ENCODE measurements at places on chromosomes 12 and 14. TPM values are rescaled to one million over a fixed set of nuclear protein-coding genes. Genes with fewer than 3 reads are reported as not detected.

The GNB3 gene
- total RNA-seq, result 10.4 TPM

The HOTAIR gene
- not detected for total RNA-seq

The KCNH3 gene
- total RNA-seq, result not detected

The EPYC gene
- not detected for total RNA-seq

The CCDC198 gene
- not detected for total RNA-seq

The ENDOU gene
- total RNA-seq, result not detected

The MYF6 gene
- not detected for total RNA-seq

The OTOGL gene
- not detected for total RNA-seq

DNA sequence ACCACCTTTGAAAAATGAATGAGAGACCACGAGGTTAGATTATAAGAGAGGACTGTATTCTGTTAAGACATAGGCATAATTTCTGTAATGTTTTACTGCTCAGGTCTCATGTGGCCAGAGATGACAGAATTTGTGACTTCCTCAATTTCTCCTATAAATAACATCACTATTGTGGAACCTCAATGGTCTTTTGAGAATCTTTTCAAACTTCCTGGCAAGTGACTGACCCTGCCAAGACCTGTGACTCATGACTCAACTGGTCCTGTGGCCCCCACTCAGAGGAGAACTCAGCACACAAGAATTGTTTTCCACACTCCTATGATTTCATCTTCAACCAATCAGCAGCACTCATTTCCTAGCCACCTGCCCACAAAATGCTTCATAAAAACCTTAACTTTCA, 508.2 kb upstream of the ATP2B1 start:
- no peak overlapping the region for H3K27ac ChIP-seq
- no peaks in the 10 kb centered on the region for H3K36me3 ChIP-seq
- no peak for DNase-seq
- no peak overlapping the region for H3K4me3 ChIP-seq

DNA sequence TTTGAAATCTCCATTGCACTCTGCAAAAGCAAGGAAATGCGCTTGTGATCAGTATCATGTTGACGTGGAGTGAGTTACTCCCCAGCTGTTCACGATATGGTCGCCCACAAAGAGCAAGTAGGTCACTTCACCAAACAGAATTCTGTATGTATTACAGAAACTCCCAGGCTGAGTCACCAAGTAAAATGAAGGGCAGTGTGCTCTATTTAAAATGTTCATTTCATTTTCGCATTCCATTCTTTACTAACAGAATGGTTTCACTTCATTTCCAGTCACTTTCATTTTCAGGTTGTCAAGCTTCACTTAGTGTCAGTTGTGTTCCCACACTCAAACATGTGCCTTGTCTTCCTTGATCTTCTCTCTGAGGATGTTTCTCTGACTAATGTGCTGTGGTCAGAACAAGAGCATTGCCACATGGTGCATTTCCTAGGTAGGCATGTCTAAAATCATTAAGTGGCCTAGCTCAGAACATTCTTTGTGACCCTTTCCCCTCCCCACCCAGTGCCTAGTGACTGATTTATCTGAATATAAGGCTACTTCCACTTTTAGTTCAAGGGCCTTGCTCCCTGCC, 391.2 kb downstream of the RAD51B start:
- DNase-seq, result peak; percentile 63
- no peaks in the 10 kb centered on the region for H3K36me3 ChIP-seq
- peak overlapping the region; percentile 73 for H3K27ac ChIP-seq
- H3K4me3 ChIP-seq, result no peak overlapping the region
- H3K27me3 ChIP-seq, result no peaks in the 10 kb centered on the region

DNA sequence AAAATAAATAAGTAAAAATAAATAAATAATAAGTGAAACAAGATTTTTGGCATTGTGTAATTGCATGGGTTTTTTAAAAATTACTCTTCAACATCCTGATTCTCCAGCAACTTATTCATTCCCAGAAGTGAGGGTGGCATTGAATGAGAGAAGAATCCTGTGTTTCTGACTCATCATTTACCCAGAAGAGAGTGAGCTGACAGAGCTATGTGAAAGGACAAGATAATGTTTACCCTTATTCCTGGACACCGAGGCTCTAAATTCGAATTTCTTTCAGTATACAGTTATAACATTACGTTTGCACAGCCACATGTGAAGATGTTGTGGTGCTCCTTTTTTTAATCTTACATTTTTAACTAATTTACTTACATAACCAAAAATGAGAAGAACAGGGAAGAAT, 36.4 kb downstream of the BBS10 start:
- no peak for DNase-seq
- H3K27ac ChIP-seq, result no peak overlapping the region
- no peak overlapping the region for H3K4me3 ChIP-seq
- no peaks in the 10 kb centered on the region for H3K27me3 ChIP-seq

DNA sequence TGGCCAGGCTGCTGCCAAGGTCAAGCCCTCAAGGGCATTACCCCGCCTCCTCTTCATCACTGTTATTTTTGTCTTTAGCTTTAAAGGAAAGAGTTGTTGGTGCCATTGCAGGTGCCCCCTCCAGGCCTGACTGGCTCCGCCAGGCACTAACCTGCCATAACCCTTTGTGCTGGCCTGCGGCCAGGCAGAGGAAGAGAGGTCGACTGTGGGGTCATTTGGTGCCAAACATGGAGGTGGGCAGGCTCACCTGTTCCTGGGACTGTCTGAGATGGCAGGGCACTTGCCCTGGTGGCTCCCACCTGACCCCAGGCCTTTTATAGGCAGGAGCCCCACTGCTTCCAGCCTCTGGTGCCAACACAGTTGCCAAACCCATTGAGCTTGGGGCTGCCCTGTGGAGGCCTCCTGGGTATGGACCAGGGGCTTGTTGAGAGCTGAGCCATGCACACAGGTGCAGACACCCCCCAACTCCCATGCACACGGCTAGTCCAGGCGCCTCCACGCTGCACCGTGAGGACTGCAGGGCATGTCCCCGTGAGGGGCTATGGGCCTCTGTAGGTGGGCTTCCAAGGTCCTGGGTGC, 29.4 kb upstream of the PLD4 start:
- H3K27ac ChIP-seq, result no peak overlapping the region
- DNase-seq, result no peak
- H3K4me1 ChIP-seq, result no peaks in the 10 kb centered on the region
- H3K27me3 ChIP-seq, result no peaks in the 10 kb centered on the region

DNA sequence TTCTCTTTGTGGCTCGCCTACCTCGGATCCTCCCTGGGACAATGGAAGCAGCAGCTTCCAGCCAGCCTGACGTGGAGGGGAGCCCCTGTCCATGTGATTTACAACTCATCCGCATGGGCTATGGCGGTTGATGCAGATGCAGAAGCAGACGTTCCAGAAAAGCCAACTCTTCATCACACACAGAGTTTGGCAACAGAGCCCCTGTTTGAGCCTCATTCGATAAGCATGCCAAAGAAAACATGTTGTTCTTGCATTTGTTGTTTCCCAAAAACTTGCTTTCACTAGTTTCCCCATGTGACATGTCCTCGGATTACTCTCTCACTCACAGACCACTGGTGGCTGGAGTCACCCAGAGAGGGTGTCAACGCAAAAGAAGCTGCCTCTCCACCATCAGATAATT, 16.4 kb upstream of the TC2N start:
- peaks cover 42% of the 10 kb centered on the region for H3K36me3 ChIP-seq
- peak overlapping the region; percentile 91 for H3K27ac ChIP-seq
- no peak overlapping the region for H3K4me3 ChIP-seq
- DNase-seq, result no peak
- no peaks in the 10 kb centered on the region for H3K27me3 ChIP-seq

GRCh38 chr12:74595696-74596095, 58.1 kb downstream of the ATXN7L3B start:
- no peak overlapping the region for H3K27ac ChIP-seq
- H3K27me3 ChIP-seq, result no peaks in the 10 kb centered on the region
- DNase-seq, result no peak
- no peak overlapping the region for H3K4me3 ChIP-seq
- no peaks in the 10 kb centered on the region for H3K36me3 ChIP-seq

GRCh38 chr12:132085291-132085635, 58.9 kb downstream of the DDX51 start:
- DNase-seq, result no peak
- H3K4me3 ChIP-seq, result peak overlapping the region; percentile 75
- H3K27ac ChIP-seq, result peak overlapping the region; percentile 93
- no peaks in the 10 kb centered on the region for H3K27me3 ChIP-seq
- H3K4me1 ChIP-seq, result peaks cover 4% of the 10 kb centered on the region

DNA sequence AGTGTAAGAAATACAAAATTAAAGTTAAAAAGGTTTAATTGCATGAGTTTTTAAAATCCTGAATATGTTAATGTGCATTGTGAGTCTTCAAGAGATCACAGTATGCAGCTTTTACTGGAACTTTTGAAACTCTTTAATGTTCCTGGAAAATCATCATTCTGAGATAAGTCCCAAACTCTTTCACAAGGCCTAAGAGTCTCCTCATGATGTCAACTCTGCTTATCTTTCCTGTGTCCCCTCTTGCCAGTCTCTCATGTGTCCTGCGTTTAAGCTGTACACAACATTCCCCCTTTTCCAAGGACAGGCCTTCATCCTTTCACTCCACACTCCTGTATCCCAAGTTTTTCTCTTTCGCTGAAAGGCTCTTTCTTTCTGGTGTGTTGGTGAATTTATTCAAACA, 380.1 kb downstream of the SOX5 start:
- H3K4me1 ChIP-seq, result no peaks in the 10 kb centered on the region
- no peak for DNase-seq
- no peaks in the 10 kb centered on the region for H3K36me3 ChIP-seq
- no peaks in the 10 kb centered on the region for H3K27me3 ChIP-seq
- no peak overlapping the region for H3K27ac ChIP-seq

GRCh38 chr12:13170892-13171490, 25.5 kb upstream of the EMP1 start:
- no peak for DNase-seq
- no peaks in the 10 kb centered on the region for H3K27me3 ChIP-seq
- H3K36me3 ChIP-seq, result no peaks in the 10 kb centered on the region
- H3K4me1 ChIP-seq, result no peaks in the 10 kb centered on the region
- H3K4me3 ChIP-seq, result no peak overlapping the region
- H3K27ac ChIP-seq, result no peak overlapping the region

DNA sequence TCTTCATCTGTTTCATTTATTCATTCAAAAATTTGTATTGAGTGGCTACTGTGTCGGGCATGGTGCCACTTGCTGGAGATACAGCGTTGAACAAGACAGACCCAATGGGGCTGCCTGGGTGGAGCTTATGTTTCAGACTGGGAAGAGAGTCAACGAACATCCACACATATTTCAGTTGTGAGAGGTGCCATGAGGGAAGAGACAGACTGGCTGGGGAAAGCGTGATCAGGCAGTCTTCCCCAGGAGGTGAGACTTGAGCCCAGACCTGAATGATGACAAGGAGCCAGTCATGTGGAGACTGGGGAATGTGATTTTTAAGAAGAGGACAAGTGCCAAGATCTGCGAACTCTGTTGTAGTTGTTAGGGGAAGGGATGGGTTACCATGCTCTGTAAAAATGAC, 12.2 kb downstream of the BICD1 start:
- DNase-seq, result no peak
- H3K36me3 ChIP-seq, result no peaks in the 10 kb centered on the region
- H3K4me3 ChIP-seq, result no peak overlapping the region
- no peaks in the 10 kb centered on the region for H3K27me3 ChIP-seq
- H3K27ac ChIP-seq, result no peak overlapping the region

GRCh38 chr12:127558361-127558760, 708.6 kb upstream of the TMEM132C start:
- H3K4me3 ChIP-seq, result no peak overlapping the region
- H3K4me1 ChIP-seq, result no peaks in the 10 kb centered on the region
- no peaks in the 10 kb centered on the region for H3K36me3 ChIP-seq

DNA sequence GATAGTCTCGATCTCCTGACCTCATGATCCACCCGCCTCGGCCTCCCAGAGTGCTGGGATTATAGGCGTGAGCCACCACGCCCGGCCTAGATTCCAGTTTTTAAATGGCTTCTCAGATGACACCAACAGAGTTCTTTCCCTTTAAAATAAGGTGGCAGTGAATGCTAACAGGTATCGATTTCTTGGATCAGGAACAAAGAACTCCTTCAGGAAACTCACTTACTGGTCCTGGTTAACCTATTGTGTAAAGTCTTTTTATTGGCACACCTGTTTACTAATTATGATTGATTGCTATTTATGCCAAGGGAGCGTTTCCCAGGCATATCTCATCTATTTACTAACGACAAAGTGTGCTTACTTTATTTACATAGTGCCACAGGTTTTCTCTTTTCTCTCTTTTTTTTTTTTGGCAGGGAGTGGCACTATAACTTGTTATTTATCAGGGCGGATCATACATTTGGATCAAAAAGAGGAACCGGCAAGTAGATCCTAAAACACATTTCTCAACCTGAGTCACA, 89.7 kb downstream of the GLT1D1 start:
- H3K4me3 ChIP-seq, result no peak overlapping the region
- H3K36me3 ChIP-seq, result no peaks in the 10 kb centered on the region
- DNase-seq, result no peak
- no peak overlapping the region for H3K27ac ChIP-seq
- H3K4me1 ChIP-seq, result no peaks in the 10 kb centered on the region

DNA sequence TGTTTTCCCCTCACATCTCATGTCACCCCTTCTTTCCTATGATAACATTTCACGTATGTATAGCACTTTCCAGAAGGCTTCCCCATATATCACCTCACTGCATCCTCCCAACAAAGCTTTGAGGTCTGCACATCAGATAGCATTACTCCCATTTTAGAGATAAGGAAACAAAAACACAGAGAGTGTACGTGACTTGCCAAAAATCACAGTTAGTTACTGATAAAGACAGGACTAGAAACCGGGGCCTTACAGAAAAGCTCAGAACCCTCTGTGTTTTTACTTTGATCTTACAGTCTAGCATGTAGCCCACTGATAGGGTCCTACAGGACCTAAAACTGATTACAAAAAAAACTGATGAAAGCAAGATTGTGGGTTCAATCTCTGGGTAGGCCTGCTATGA, 202.9 kb upstream of the CDKN3 start:
- H3K4me1 ChIP-seq, result no peaks in the 10 kb centered on the region
- no peak overlapping the region for H3K4me3 ChIP-seq
- no peaks in the 10 kb centered on the region for H3K36me3 ChIP-seq

GRCh38 chr14:83101846-83102245, 1568.2 kb upstream of the SEL1L start:
- H3K4me3 ChIP-seq, result no peak overlapping the region
- no peaks in the 10 kb centered on the region for H3K4me1 ChIP-seq
- H3K36me3 ChIP-seq, result no peaks in the 10 kb centered on the region
- DNase-seq, result no peak
- no peak overlapping the region for H3K27ac ChIP-seq
- H3K27me3 ChIP-seq, result no peaks in the 10 kb centered on the region

DNA sequence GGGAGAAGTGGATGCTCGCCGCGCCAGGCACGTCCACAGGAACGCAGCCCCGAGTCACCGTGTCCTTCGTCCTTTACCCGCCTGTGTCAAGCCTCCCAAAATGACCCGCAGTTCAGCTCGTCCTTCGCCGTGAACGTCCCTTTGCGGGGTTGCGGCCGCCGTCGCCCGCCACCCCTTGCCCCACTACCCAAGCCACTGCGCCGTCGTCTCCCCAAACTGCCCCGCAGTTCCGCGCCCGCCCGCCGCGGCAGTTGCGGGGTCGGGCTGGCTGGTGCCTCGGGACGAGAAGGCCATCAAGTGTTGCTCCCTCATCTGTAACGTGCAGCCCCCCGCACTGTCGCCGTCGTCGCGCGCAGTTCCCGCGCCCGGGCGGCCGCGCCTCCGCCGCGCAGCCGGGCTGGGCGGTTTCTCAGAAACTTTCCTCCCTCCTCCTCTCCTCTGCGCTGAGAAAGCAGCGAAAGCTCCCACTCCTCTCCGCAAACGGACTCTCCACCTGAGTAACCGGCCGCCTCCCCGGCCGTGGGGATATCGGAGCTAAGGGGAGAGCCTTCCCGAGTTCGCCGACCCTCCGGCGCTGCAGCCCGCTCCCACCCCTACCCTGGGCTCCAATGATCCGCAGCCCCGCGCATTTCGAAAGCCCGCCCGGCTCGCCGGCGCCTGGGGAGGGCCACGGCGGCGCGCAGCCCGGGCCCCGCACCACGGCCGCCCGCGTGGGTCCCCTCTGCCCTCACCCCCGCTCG, 6.7 kb downstream of the CDKN1B start:
- peak overlapping the region; percentile 96 for H3K27ac ChIP-seq
- peaks cover 5% of the 10 kb centered on the region for H3K36me3 ChIP-seq
- peak overlapping the region; percentile 70 for H3K4me3 ChIP-seq
- peaks cover 3% of the 10 kb centered on the region for H3K4me1 ChIP-seq

Data from ascending aorta (tissue), 2 donors.